GM12864 (cell line): ENCODE measurements at places on chromosomes 11 and 22.

DNA sequence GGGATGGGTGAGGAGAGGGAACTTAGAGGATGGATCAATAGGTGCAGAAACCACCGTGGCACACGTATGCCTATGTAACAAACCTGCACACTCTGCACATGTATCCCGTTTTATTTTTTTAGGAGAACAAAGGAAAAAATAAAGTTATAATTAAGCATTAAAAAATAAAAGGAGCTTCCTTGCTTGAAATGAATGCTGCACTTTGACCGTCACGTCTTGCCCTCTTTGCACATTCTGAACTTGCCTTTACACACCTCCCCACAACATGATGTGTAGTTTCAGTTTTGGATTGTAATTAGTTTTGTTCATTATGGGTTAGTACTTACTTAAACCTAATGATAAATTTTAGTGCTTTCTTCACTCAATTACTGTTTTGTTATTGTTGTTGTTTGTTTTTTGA lies 3.1 kb upstream of the CSRP3 start:
- DNase-seq: no peak

GRCh38 chr11:72739240-72740059 lies 12.8 kb downstream of the ARAP1 start:
- DNase-seq: no peak

DNA sequence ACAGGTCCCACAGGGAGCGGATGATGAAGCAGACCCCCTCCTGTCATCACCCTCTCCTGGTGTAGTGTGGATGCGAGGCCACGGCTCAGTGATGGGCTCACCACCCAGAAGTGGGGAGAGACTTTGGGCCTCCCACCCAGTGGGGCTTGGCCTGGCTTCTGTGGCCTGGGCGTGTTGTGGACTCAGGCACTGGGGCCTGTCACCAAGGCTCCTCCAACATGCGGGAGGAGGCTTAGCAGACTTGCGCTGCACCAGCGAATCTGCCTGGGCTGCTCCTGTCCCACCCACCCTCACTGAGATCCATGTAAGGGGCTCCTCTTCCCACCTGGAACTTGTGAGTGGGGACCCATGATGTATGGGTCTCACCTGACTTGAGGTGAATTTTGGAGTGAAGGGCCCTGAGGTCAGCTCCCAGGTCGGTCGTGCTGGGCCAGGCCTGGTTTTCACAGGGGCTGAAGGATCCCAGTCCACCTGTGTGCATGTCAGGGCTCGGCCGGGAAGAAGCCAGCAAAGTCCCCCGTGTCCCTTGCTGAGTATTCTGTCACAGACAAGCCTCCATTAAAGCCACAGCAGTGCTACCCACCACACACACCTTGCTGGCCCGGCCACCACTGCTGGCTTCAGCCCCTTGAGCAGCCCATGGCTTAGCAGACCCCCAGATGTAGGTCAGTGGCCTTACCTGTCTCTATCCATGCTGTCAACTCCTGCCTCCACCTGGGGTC lies 4.2 kb downstream of the THAP7 start:
- no peak for DNase-seq

GRCh38 chr22:24768537-24769374 lies 5.8 kb downstream of the PIWIL3 start:
- peak; percentile 5 for DNase-seq

DNA sequence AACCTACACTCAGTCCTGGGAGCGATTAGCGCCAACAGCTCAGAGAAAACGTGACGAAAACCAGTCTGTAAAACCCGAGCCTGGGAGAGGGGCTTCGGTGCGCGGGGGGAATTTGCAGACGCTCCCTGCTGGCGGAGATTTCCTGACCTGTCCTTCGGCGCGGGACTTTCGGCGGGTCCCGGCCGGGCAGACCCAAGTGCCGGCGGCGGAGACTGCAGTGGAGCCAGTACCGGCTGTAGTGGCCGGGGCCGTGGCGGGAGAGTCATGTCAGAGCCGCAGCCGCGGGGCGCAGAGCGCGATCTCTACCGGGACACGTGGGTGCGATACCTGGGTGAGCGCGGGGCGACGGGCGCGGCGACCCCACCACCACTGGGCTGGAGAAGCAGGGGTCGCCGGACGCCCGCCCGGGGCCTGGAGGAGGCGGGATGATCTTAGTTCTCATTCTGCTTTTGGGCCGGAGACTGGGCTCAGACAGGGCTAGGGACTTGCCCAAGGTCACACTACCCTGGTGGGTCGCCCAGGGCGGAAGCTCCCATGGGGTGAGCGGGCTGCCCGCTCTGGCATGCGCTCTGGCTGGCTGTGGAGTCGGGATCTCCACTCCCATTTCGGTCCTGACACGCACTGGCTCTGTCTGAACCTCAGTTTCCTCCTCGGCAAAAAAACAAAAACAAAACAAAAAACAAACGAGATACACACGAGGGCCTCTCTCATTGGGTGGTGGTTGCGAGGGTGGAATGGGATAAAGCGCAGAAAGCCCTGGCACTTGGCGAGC lies at the start of gene MTFP1:
TSS of gene MTFP1 (plus strand) at position 153 of the 772 bp plus-strand sequence. CDS start at position 265, 112 bp downstream.
- DNase-seq: no peak

- DNase-seq: no peak
These were observed 17.6 kb upstream of the PRSS23 start for GRCh38 chr11:86782742-86783141.

- no peak for DNase-seq
These were observed 65.0 kb downstream of the EHF start for GRCh38 chr11:34685864-34686263.

DNA sequence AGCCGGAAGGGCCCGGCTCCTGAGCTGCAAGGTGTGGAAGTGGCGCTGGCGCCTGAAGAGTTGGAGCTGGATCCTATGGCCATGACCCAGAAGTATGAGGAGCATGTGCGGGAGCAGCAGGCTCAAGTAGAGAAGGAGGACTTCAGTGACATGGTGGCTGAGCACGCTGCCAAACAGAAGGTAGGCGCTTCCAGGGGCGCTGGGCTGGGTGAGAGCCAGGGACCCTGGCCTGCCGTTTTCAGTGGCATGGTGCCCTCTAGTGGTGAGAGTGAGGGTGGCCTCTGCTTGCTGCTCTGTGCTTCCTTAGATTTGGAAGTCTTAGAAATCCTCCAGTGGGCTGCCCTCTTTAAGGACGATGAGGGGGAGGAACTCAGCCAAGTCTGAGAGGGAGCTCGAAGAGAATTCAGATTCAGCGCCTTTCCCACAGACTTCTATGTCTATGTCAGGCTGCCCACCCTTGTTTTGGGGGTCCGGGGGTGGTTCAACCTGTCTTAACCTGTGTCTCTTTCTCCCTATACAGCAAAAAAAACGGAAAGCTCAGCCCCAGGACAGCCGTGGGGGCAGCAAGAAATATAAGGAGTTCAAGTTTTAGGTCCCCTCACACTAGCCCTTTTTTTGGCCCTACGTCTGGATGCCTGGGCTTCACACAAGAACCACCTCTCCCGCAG lies 1.8 kb upstream of the PACS1 start:
- DNase-seq: no peak

- no peak for DNase-seq
These were observed 67.7 kb upstream of the SORL1-AS1 start for GRCh38 chr11:121520243-121521144.

- peak; percentile 8 for DNase-seq
These were observed 153.9 kb upstream of the ZC3H12C start for GRCh38 chr11:109939166-109939810.

DNA sequence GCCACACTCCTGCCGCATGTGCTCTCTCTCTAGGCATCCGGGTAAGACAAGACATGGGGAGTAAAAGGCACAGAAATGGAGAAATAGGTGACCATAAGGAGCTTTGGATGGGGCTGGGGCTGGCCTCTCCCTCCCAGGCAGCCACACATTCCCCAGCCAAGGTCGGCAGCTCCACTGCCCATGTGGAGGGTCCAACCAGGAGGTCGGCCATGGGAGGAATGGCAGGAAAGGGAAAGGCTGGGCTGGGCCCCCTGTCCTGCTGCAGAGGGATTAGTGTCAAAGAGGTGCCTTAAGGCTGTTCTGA lies 460 bp upstream of the MUC5AC start:
- no peak for DNase-seq

- DNase-seq: no peak
These were observed 82.6 kb downstream of the PARVA start for GRCh38 chr11:12459865-12460444.

- no peak for DNase-seq
These were observed 8.5 kb upstream of the CCDC89 start for GRCh38 chr11:85694385-85694980.

DNA sequence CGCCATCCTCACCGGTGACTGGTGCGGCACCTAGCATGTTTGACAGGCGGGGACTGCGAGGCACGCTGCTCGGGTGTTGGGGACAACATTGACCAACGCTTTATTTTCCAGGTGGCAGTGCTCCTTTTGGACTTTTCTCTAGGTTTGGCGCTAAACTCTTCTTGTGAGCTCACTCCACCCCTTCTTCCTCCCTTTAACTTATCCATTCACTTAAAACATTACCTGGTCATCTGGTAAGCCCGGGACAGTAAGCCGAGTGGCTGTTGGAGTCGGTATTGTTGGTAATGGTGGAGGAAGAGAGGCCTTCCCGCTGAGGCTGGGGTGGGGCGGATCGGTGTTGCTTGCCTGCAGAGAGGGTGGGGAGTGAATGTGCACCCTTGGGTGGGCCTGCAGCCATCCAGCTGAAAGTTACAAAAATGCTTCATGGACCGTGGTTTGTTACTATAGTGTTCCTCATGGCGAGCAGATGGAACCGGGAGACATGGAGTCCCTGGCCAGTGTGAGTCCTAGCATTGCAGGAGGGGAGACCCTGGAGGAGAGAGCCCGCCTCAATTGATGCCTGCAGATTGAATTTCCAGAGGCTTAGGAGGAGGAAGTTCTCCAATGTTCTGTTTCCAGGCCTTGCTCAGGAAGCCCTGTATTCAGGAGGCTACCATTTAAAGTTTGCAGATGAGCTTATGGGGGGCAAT lies 1.1 kb downstream of the NEAT1 start:
- DNase-seq: no peak

DNA sequence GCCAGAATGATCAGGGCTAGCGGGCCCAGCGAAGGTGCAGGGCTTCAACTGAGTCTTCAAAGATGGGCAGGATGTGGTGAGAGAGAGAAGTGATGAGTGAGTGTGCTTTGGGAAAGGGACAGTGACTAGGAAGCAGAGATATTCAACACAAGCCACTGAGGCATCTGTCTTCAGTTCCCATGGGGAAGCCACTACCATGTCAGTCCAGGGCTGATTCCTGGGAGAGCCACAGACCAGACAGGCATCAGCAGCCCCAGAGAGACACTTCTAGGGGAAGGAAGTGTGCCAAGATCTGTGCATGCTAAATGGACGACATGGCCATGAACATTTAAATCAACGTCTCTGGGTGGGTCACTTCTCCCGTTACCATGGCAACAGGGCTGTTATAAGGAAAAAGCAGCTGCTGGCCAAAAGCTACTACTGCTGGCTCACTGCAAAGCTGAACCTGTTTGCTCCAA lies 28.5 kb downstream of the P4HA3 start:
- DNase-seq: no peak

- DNase-seq: no peak
These were observed 171.8 kb downstream of the ETS1 start for GRCh38 chr11:128415539-128415938.

DNA sequence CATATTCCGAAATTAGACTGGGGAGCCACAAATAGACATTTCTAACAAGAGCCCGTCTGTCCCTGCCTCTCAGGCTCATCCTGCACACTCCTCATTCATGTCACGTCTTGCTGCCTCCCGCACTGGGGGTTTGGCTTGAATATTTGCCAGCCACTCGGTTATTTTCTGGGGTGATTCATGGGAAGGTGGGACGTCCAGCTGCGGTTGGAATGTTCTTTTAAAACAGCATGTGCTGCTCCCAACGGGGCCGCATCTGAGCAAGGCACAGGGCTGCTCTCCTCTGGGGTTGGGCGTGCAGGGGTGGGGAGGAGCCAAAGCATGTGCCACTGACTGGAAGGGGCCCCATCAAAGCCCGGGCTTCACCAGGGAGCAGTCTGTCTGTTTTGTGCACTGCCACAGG lies 25.9 kb upstream of the SLC5A4 start:
- no peak for DNase-seq
